Activated CD8-positive, alpha-beta memory T cell treated with anti-CD3 and anti-CD28 coated beads for 1 hour (primary cell): ENCODE measurements at places on chromosomes 4 and X.

DNA sequence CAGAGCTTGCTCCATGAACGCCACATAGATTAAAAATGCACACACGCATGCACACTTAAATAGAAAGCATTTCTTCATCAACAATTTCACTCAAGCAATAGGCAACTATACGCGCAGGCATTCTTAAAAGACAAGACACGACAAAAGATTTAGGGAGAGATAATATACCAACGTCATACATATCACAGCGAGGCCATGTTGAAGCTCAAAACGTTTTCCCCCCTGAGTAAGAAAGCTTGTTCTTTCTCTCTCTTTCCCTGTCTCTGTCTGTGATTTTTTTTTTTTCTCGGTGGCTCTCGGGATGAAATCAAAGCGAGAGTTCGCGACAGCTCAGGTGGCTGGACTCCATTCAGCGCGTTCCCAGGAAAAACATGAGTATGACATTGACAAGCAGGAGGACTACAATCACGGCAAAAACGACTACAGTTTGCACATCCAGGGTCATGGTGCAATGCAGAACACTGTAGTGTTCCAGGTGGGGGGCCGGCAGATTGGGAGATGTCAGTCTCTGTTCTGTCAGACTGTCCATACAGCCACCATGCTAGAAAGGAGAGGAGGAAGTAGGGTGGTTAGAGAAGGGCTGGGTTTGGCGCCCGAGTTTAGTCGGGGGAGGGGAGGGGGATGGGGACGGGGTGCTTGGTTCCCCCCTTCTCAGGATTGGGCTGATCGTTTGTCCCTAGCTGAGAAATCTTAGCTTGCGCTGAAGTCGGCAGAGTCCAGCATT, 30.7 kb downstream of the ARHGEF9 start:
- DNase-seq: no peak

DNA sequence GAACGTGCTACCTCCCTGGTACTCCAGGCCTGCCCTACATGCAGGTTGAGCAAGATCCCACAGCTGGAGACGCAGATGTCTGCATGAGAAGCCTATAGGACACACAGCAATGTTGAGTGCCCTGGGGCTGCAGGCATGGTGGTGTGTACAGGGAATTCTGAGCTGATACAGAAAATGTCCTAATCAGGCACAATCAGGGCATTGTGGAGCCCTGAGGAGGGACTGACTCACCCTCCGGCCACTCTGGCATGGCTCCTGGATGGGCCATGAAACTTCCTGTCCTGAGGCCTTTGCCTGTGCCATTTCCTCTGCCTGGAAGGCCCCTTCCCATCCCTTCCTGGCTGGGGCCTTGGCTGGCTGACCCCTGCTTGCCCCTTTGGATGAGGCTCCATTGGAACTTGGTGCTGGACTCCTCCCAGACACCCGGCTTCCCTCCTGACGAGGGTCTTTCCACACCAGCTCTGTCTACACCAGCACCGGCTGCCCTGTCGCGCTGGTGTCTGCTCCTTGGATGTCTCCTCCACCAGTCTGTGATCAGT, 16.7 kb upstream of the AFAP1 start:
- DNase-seq: no peak

DNA sequence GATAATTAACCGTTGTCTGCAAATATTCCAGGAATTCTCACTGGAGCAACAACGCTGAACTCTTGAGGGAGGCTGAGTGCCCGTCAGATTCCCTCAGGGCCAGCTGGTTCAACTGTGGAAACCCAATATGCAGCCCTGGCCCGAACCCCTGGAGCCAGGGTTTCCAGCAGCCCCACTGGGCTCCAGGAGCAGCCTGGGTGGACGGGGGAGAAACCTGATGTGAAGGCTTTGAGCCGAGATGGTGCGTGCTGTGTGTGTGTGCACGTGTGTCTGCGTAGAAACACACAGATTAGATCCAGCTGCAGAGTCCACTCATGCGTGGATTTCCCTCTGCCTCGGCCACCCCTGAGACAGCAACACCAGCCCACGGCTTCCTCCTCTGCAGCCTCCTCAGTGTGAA, 19.4 kb upstream of the SLC25A6 start:
- no peak for DNase-seq

GRCh38 chr4:115433491-115433890, 320.1 kb upstream of the NDST4 start:
- DNase-seq: no peak

GRCh38 chr4:42345962-42346544, 51.2 kb upstream of the SHISA3 start:
- DNase-seq: no peak

GRCh38 chr4:5710961-5711478, at the start of gene EVC:
TSS of gene EVC (plus strand) at chr4:5711201. CDS start at chr4:5711381, 180 bp downstream.
- no peak for DNase-seq

DNA sequence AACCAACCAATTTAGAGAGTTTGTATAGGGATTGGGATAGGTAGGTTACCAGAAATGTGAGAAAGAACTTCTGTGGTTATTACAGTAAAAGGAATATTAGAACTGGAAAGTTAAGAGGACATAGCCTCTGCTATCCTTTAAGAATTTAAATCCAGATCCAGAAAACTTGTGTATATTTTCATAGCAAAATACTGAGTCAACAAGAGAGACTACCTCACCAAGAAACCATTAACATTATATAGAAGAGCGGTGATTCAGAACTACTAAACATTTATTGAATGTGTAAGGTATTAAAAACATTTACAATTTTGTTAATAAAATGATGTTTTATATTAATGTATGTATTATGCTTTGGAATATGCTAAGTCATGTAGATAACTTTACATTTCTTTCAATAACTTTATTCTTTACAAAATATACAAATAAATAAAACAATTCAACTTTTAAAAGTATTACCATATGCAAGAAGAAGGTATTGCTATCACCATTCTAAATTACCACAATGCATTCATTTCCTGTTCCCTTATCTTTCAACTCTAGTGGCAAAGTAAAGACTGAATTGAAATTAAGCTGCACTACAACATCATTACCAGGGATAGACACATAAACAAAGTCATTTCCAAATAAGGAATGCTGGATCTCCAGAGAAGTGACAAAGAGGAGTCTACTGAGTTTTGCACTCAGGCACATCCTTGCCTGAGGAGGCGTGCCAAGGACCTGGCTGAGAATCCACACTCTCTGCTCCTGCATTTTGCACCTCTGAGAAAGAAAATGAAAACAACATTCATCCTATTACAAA, 6.1 kb upstream of the BDH2 start:
- no peak for DNase-seq

GRCh38 chr4:15657366-15657765, 2.2 kb upstream of the FBXL5 start:
- DNase-seq: no peak

GRCh38 chrX:19707246-19707871, 180.0 kb downstream of the SH3KBP1 start:
- no peak for DNase-seq

- no peak for DNase-seq
Measured at GRCh38 chrX:123906557-123907316, 46.9 kb downstream of the XIAP start.

DNA sequence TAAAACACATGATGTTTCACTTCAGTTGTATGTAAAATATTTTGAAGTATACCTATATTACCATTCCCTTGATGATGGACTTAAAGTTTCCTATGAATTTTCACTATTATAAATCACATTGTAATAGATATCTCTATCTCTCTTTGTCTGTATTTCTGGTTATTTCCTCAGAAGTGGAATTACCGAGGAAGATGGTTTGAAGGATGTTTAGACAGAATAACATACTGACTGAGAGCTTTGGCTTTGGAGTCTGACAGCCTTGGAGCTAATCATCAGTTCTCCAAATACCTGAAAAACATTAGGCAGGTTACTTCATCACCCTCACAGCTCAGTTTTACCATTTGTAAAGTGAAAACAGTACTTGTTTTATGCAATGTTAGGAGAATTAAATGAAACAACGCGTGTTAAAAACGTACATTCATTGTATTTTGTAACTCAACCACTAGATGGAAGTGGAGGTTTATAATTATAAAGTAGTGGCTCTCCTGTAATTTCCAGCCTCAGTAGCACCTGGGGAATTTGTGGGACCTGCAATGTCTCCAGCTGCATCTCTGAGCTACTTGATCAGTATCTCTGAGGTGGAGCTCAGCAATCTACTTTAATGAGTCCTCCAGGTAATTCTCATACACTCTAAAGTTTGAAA, 14.3 kb downstream of the JCHAIN start:
- no peak for DNase-seq

GRCh38 chr4:25177147-25177546, 16.9 kb upstream of the SEPSECS start:
- no peak for DNase-seq

GRCh38 chr4:913280-913618, 18.9 kb downstream of the GAK start:
- no peak for DNase-seq
